Coronary artery (tissue), 2 donors: ENCODE measurements at places on chromosomes 4 and X.

DNA sequence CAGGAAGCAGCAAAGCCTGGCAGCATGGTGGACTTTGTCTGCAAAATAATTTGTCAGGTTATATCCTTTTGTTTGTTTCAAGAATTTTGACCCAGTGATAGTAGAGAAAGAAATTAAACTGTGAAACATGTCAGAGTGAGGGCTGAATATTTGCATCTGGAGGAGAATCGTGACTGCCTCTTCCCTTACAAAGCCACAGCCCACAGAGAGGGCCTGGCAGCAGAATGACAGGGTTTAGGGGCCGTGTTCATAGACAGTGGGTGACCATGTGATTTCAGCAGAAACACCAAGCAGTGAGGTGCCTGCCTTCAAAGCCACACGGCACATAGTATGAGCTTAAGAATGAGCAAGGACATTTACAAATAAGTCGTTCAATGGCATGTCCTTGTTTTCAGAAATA lies 24.4 kb upstream of the PLAC8 start:
- no peak for DNase-seq

DNA sequence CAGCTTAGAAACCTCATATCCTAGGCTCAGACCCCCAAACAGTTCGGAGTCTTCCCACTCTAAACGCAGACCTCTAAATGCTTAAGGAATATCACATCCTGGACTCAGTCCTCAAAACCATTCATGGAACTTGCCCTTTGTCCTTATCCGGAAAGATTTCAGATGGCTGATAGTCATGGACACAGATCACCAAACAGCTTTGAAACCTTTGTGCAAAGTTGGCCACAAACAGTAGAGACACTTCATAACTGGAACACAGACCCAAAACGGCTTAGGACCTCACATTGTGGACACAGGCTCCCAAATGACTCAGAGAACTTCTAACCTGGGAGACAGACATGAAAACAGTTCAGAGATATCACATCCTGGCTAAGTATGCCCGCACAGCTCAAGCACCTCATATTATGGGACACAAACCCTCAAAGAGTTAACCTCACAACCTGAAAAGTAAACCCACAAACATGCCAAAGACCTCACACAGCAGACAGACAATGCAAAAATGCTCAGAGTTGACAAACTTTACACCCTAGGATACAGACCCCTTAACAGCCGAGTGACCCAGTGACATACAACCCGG lies 15.5 kb downstream of the SUV39H1 start:
- no peak for DNase-seq

DNA sequence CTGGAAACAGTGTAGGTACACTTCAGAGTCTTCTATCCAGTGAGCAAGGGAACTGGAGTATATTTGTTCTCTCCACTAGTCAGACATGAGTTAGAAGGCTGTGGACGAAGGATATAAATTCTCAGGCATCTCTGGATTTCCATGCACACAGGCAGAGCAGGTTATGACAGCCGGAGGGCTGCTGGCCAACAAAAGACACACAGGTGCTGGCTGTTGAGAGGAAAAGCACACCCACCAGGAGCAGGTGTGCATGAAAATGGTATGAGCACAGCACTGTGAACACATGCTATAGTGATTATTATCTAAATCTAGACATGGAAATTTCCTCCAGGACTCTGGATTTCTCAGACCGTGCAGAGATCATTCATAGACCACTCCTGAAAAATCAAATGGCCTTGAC lies 444.7 kb upstream of the RPS6KA3 start:
- DNase-seq, result no peak

DNA sequence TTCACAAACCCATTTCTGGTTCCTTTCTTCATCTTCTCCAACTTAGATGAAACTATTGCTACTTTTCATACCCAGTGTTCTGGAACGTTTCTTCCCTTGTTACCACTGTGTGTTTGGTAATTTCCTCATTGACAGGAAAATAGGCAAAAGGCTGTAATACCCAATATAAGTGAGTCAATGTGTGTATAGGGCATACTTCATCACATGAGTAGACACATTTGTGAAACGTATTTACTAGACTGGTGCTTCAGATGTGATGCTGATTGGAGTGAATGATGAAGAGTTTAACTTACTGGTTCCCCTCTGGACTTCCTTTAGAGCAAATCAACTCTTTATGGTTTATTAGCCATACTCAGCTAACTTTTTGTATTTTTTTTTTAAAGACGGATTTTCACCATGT lies 195.1 kb upstream of the ATP6AP2 start:
- no peak for DNase-seq

DNA sequence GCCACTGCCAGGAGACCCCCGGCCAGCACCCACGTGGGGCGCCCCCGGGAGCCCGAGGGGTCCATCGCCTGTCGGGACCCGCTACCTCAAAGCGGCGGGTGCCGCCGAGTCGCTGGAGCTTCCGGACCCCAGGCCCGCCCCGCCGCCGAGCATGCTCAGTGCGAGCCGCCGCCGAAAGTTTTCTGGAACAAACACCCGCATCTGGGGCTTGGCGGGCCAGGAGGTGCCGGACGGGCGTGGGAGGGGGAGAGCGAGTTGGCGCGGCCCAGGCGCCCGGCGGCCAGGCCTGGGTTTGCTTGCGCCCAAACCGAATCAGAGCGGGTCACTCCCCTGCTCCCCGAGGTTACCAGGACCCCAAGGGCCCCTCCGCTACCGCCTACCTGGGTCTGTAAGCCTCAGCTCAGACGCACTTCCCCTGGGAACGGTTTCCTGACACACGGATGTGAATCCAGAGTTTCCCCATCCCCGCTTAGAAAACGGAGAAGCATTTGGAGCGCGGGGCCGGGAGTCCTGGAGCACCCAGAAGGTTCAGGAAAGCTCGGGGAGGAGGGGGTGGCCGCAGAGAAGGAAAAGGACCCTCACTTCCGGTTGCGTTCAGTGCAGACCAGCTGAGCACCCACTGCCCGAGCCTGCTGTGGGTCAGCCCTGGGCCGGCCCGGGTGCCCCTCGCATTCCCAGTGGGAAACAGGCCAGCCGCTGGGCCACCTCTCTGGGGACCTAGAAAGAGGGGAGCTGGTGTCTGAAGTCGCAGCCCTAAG lies at the start of gene EVC2:
TSS of gene EVC2 (minus strand) at position 111 of the 758 bp plus-strand sequence. CDS start at position 65, 46 bp downstream.
- DNase-seq, result peak; percentile 86

DNA sequence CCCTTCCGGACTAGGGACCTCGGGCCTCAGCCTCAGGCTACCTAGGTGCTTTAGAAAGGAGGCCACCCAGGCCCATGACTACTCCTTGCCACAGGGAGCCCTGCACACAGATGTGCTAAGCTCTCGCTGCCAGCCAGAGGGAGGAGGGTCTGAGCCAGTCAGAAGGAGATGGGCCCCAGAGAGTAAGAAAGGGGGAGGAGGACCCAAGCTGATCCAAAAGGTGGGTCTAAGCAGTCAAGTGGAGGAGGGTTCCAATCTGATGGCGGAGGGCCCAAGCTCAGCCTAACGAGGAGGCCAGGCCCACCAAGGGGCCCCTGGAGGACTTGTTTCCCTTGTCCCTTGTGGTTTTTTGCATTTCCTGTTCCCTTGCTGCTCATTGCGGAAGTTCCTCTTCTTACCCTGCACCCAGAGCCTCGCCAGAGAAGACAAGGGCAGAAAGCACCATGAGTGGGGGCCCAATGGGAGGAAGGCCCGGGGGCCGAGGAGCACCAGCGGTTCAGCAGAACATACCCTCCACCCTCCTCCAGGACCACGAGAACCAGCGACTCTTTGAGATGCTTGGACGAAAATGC lies at the start of gene WAS:
TSS of gene WAS (plus strand) at position 389 of the 572 bp plus-strand sequence. CDS start at position 444, 55 bp downstream.
- DNase-seq, result no peak

DNA sequence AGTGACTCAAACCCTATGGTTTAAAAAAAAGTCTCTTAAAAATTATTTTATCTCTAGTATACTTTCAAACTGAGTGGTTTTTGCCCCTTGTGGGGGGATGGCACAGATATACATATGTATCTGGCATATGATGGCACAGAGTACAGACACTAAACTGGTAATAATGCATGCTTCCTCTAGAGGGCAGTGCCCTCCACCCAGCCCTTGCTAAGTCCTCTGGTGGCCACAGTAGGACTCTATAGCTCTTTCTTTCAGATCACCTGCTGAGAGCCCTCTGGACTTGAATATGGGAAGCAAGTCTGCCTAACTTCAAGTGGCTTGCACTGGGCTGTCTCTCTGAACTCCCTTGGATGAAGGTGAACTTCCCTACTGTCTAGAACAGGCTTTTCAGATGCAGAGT lies 66.3 kb downstream of the TSPAN7 start:
- DNase-seq, result no peak

DNA sequence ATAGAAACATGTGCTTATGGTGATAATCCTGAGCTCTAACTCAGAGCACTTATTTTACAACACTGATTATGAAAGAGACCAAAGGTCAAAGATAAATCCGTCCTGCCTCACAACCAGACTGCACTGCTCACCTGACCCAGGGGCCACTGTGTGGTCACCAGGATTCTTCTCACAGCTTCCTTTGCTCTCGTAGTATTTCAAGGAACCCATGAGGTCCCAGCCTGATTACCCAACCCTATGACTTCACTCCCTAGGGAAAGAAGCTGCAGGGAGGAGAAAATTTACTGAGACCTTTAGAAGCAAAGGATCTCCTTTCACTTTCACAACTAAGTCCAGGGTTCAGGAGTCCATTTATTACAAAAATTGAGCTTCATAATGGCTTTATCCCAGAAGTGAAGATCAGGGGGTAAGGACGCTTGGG lies 9.6 kb downstream of the SLC25A5 start:
- no peak for DNase-seq

- no peak for DNase-seq
Measured at GRCh38 chr4:94420356-94420755, 31.4 kb upstream of the PDLIM5 start.

DNA sequence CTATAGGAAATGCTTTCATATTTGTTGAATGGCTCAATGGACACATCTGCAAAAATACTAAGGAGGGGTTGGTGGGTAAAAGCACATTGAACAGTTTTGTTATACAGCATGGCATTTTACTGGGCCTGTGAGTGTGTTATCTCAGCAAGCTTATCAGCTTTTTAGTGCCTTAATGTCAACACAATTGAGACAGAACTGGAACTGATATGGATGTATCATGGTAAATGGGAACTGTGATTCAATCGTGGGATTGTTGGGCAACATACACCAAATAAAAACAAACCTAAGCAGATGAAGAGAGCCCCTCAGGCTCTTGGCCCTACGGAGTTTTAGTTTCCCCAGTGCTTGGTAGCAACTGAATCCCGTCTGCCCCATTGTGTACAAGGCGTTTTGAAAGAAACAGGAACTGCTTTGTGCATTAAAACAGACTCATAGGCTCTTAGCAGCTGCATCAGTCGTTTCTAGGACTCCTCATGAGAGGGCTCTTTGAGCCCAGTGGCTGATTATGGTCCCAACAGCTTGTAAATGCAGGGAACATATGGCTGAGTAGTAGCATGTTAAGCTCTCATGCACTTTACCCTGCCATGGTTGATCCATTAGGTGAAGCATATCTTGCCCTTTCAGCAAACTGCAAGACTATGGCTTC lies 7.3 kb downstream of the GPR119 start:
- DNase-seq, result no peak

- no peak for DNase-seq
Measured at GRCh38 chrX:71103110-71103983, 3.2 kb downstream of the CXorf65 start.

DNA sequence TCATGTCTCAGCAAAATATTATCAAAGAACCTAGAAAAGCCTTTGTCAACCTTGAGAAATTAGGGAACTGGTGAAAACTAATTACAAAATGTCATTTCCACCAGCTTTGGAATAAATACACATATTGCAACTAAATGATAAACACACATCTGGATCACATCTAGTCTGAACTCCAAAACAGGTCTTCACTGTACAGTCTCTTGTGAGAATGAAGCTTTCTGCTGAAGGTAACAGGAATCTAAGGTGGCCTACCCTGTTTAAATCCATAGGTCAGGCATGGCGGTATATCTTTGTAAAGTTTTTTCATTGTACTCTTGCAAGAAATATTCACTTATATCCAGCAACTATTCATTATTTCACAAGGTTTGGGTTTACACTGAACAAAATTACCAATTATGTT lies 1.7 kb downstream of the SH3D19 start:
- no peak for DNase-seq

- no peak for DNase-seq
Measured at GRCh38 chrX:154511761-154512160, 4.3 kb downstream of the FAM3A start.

DNA sequence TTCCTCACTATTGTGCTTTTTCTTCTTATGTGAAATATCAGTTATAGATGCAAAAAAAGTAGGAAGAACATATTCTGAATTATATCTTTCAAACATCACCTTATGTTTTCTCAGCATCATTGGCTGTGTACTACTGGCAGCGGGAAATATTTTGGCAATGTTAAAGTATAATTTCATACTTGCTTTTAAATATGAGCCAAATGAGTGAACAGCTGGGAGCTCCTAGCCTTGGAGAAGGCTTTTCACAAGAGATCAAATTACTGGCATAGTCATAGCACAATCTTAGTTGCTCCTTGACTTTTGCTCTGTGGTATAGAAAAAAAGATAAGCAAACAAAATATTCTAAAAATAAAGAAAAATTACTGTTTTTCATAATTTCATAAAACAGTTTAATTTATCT lies 1575.8 kb upstream of the PABPC4L start:
- DNase-seq, result no peak

GRCh38 chr4:41967392-41967791 lies 14.2 kb upstream of the DCAF4L1 start:
- DNase-seq, result no peak

- DNase-seq, result no peak
Measured at GRCh38 chr4:184444953-184445309, 29.4 kb downstream of the IRF2 start.

GRCh38 chr4:163816494-163816893 lies 322.0 kb downstream of the TMA16 start:
- DNase-seq, result no peak

DNA sequence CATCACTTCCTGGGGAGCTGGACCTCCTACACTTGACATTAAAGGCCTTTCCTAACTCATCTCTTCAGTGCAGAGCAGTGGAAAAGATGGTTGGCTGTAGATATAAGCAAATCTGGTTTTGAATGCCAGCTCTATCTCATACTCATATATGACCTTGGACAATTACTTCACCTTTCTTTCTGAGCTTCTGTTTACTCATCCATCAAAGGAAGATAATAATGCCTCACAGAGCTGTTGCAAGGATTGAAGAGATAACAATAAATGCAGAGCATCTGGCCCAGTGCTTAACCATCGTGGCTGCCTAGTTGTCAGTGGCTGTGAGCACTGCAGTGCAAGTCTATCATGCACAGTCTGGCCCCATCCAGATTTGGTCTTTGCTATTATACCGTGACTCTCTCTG lies 148.1 kb upstream of the EOLA2 start:
- no peak for DNase-seq

GRCh38 chr4:26060286-26060685 lies 146.3 kb downstream of the SMIM20 start:
- DNase-seq, result no peak

- DNase-seq, result no peak
Measured at GRCh38 chr4:176957353-176958118, 164.8 kb upstream of the VEGFC start.
